ENCODE measurements at places on chromosomes 3 and 15. TPM values are rescaled to one million over a fixed set of nuclear protein-coding genes. Genes with fewer than 3 reads are reported as not detected.

GJD2 gene
- total RNA-seq, result not detected

RTP3 gene
- total RNA-seq, result not detected

ATP13A5 gene
- total RNA-seq, result not detected

DNA sequence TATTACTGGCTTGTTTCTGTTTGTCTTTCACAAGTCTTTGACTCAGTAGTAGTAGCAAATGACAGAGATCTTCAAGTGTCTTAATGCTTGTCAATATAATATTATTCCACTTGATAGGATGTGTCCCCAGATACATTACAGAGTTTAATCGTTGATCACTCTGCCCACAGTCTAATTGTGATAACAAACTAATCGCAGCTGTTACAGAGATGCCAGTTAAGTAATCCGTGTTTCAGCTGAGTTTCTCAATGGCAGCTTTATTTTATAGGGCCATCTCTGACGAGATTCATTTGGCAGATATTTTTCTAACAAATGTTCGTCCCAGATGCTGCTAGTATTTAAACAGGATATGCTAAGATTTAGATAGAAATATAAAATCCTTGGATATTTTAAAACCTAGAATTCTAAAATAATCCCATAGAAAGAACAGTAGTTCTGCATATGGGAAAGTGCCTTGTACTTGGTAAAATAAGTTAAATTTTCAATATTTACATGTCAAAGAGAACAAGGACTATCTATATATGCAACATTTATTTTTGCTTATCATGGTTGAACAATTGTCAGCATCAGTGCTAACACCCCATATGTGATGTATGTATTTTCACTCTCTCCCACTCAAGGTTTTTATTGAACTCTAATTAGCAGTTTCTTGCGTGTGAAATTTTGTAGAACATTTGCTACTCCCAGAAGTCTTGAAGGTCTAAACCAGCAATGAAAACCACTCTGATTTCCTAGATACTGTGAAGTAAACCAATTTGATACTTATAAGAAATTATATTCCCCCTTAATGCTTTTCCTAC, 185.5 kb downstream of the MBNL1 start:
- H3K36me3 ChIP-seq, result peaks cover 95% of the 10 kb centered on the region
- no peak overlapping the region for H3K27ac ChIP-seq
- peaks cover 14% of the 10 kb centered on the region for H3K4me1 ChIP-seq
- no peak for DNase-seq
- no peak overlapping the region for H3K4me3 ChIP-seq

GRCh38 chr15:57518779-57519405, 72.8 kb upstream of the MYZAP start:
- H3K4me3 ChIP-seq, result no peak overlapping the region
- DNase-seq, result no peak
- H3K27ac ChIP-seq, result no peak overlapping the region
- no peaks in the 10 kb centered on the region for H3K27me3 ChIP-seq
- no peaks in the 10 kb centered on the region for H3K36me3 ChIP-seq
- no peaks in the 10 kb centered on the region for H3K4me1 ChIP-seq

DNA sequence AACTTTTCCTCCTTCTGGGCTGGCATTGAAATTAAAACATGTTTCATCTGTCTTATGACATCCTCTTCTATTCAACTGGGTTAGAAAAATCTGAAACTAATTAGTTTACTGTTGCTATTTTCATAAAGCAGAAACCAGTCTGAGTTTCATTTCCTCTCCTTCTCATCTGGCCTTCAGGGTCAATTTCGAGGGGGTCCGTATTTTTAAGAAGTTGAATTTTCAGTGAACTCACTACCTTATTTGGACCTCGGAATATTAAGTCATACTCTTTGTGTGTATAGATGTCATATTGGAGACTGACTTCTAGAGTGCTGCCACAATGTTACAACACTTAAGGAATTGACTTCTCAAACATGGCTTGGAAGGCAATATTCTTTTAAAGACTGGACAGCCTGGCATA, 485.9 kb downstream of the SQOR start:
- DNase-seq, result no peak
- no peaks in the 10 kb centered on the region for H3K27me3 ChIP-seq
- H3K4me1 ChIP-seq, result no peaks in the 10 kb centered on the region

DNA sequence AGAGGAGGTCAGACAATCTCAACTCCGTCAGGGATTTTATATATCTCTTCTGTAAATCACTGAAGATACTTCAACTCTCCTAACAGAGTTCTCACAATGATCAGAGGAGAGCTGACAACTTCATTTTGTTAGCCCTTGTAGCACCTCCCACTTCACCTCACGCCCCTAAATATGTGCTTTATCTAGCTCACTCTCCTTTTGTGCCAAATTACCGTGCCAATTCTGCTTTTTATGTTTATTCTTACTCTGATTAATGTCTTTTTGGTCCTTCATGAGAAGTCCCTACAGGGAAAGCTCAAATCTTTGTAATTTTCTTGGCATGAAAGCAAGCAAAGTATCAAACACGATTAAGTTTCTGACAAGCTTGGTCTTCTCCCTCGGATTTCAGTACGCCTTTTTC, 636.1 kb upstream of the NAALADL2 start:
- no peak overlapping the region for H3K4me3 ChIP-seq
- no peaks in the 10 kb centered on the region for H3K36me3 ChIP-seq
- no peaks in the 10 kb centered on the region for H3K27me3 ChIP-seq

- no peak overlapping the region for H3K4me3 ChIP-seq
- no peak overlapping the region for H3K27ac ChIP-seq
Measured at GRCh38 chr3:13767896-13768295, 112.0 kb downstream of the WNT7A start.

OXTR gene
- total RNA-seq, result 0.11 TPM

Data from CD4-positive, alpha-beta T cell (primary cell).